ENCODE measurements at places on chromosomes 11 and 22. TPM values are rescaled to one million over a fixed set of nuclear protein-coding genes. Genes with fewer than 3 reads are reported as not detected.
A peak's percentile ranks its signal among the peaks of the same experiment; 100 is the strongest.

- no peak for DNase-seq
These were observed 41.7 kb downstream of the IRAG1 start for GRCh38 chr11:10651656-10652361.

The RBM7 gene
- 5.6 TPM for total RNA-seq

DNA sequence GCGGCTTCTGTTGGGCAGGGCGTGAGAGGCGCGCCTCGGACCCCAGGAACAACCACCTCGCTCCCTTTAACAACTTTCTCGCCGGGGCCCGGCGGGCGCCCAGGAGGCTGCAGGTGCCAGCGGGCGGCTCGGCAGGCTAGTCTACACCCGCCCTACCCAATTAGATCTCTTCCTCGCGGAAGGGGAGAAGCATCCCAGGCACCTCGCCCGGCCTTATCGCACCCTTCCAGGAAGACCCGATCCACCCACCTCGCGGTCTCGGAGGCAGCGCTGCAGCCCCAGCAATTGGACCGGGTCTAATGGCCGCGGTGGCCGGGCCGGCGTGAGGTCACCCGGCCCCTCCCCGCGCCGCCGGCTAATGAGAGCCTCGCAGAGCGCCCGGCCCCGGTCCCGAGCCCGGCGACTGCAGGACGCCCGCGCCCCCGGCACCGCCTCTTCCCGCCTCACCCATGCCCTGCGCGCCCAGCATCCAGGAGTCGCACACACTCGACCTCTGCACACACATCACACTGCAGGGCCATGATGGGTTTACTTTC lies at the start of gene PLAAT3:
PLAAT3 (minus strand) TSS at position 298 of the 536 bp plus-strand sequence. CDS start 419 bp downstream, outside the sequence.
- peak; percentile 62 for DNase-seq

The OR8G1 gene
- not detected for total RNA-seq

DNA sequence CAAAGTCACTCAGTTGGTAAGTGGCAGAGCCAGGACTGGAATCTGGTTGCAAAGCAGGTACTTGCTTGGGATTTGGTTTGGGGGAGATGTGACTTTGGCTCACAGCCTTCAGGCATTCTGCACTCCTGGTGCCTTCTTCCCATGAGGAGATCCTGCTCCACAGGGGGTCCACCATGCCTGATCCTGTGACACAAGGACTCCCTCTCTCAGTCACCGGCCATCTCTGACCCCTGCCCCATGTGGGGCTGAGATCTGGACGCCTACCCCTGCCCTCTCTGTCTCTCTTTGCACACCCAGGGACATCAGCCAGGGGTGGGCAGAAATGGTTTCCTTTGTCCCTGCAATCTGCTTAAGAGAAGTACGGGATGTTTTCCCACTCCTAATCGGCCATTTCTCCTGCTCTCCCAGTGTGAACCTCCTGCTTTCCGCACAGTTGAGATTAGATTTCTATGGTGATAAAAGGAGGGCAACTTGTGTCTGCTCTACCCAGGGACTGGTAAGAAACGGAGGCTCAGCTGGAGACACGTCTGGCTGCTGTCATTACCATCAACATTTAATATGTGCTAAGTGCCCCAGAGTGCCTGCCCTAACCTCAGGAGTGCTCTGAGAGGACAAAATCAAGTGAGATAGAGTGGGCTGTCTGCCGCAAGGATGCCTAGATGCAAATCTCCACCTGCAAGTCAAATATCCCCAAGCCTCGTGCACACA lies 11.1 kb upstream of the FXYD6 start:
- no peak for DNase-seq

DNA sequence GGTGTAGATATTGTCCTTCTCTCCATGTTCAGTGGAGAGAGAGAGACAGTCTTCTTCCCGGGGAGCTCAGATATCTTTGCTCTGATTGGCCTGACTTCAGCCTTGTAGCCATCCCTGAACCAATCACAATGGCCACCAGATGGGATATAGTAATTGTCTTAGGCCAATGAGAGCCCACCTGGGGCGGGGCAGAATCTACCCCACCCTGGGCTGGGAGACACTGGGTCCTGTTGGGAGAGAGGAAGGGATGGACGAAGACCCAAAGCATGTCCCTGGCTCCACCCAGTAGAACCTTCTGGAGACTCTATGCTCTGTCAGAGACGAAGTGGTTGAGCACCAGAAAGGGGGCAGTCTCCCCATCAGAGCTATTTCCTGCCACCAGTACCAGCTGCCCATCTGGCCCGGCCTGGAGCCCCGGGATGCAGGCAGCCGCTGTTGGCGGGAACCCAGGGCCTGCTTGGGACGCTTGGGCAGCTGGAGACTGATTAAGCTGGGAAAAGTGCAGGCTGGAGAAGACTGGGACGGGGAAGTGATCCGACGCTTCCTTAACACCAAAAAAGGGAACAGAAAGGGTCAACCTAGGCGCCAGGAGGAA lies 31.6 kb upstream of the CBX7 start:
- peak; percentile 44 for DNase-seq

- DNase-seq, result peak; percentile 38
These were observed 102.5 kb downstream of the TIMP3 start for GRCh38 chr22:32904044-32904443.

The LMO2 gene
- 21.8 TPM for total RNA-seq

The NPAS4 gene
- not detected for total RNA-seq

The POU2AF1 gene
- total RNA-seq, result not detected

DNA sequence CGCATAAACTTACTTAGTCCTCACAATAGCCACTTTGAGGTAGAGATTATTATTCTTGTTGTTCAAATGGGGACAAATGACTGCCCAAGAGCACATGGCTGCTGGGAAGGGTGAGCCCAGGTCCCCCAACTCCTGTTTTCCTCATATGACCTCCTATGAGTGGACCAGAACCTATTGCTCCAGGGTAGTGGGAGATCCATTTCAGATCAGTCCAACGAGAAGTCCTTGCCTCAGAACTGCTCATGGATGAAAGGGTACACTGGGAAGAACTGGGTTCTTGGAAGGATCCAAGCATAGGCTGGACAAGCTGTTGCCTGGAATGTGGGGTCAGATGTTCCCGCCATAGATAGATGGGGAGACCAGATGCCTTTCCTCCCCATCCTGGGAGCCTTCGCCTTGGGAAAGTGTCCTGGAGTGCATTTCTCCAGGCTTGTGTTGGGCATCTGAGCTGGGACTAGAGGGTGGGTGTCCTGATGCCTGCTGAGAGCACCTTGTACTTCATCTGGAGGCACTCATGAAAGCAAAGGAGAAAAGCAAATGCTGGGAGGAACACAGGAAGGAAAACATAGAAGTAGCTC lies 146.3 kb upstream of the B3GAT1 start:
- no peak for DNase-seq

The RBFOX2 gene
- total RNA-seq, result 85.8 TPM

DNA sequence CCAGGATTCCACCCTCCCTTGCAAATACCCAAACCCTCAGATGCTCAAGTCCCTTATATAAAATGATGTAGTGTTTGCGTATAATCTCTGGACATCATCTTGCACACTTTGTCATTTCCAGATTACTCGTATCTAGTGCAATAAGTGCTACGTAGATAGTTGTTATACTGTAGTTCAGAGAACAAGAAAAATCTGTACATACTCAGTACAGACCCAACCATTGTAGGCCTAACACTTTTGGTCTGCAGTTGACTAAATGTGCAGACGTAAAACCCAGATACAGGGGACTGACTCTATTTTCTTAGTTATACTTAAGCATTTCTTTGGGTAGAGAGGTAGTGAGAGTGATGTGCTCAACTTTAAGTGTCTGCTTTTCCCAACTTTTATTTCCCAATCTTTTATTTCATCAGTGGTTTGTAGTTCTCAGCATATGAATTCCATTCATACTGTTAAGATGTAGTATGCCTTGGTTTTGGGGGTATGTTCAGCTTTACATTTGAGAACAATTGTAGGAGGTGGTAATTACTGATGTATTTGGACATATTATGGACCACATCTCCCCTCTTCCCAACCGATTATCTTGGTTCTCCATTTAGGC lies 43.9 kb downstream of the DDX6 start:
- peak; percentile 15 for DNase-seq

The EHF gene
- total RNA-seq, result 0.18 TPM

The OR5L2 gene
- total RNA-seq, result not detected

DNA sequence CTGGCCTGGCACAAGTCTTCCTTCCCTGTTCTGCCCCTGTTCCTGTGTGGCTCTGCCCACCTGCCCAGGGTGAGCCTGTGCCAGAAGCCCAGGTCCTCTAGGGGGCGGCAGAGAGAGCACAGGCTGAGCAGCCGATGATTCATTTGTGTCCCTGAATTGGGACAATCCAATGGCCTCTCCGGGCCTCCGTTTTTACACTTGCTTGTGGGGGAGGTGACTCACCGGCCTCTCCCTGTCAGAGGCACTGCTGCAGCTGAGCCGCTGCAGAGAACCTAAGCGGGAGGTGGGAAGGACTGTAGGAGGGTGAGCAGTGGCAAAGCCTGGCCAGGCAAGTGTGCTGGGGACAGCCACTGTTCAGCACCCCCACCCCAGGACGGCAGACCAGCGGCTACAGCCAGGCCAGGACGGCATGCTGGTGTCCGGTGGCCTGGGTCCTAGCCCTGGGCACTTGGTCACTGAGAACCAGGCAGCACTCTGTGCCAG lies 65.2 kb upstream of the LMO1 start:
- DNase-seq, result peak; percentile 50

The APOL6 gene
- 29.4 TPM for total RNA-seq

- no peak for DNase-seq
These were observed 35.2 kb downstream of the TRMU start for GRCh38 chr22:46370584-46371291.

DNA sequence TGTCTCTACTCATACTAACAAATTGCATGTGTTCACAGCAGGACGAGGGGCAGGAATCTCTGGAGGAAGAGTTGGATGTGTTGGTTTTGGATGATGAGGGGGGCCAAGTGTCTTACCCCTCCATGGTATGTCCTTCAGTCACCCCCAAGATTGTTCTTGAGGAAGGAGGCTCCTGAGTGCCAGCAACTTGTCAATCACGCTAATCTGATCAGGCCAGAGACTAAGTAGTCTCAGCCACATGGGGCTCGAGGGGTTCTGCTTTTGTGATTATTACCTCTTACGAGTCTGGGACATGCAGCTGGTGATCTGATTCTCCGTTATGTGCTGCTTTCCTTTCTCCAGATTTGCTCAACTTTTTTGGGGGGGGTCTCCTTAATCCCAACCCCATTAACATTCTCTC lies 54.3 kb downstream of the CTNND1 start:
- DNase-seq, result no peak

- no peak for DNase-seq
These were observed 60.6 kb downstream of the SEZ6L start for GRCh38 chr22:26229910-26230309.

DNA sequence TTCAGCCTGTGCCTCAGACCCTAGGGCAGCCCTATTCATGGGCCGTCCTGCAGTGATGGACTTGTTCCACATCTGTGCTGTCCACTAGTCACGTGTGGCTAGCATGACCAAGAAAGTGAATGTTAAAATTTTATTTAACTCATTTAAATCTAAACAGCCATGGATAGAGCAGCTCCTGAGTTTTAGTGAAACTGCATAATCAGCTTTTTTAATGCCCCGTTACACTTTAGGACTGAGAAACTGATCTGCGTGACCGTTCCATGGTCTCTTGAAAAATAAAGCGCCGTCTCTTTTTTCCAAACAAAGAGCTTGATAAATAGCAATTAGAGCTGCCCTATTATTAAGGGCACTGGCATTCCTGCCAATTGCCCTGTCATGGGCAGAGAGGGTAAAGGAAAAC lies 76.5 kb upstream of the SNX19 start:
- DNase-seq, result no peak

- DNase-seq, result peak; percentile 65
These were observed 5.7 kb downstream of the TMEM184B start for GRCh38 chr22:38267086-38267485.

DNA sequence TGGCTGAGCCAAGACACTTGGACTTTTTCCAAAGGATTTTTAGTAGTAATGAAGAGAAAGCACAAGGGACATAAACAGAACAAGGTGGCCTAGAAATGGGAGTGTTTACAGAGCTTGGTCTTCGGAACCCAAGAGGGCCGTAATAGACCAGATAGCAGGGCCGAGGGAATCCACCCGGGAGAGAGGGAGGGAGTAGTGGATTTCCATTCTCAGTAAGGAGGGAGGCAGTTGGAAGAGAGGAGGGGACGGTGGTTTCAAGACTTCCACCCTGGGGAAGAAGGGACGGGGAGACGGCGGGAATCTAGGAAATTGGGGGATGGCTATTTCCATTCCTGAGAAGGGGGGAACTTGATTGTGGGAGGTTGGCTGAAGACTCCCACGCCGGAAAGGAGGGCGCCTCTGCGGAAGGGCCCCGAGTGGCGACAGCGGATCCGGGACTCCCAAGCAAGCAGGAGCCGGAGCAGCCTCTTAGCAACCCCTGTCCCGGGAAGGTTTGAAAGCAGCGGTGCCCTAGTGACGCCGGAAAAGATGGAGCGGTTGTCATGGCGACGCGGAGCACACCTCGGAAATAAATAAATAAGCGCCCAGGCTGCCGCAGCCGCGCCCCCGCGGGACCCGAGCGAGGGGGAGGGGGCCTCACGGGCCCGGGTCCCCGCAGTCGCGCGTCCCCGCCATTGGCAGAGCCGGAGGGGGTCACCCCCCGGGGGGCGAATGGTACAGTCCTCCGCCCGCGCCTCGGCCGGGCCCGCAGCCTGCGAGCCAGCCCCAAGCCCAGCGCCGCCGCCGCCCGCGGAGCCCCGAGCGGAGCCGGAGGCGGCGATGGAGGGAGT lies 31.6 kb downstream of the EIF3F start:
- peak; percentile 67 for DNase-seq

DNA sequence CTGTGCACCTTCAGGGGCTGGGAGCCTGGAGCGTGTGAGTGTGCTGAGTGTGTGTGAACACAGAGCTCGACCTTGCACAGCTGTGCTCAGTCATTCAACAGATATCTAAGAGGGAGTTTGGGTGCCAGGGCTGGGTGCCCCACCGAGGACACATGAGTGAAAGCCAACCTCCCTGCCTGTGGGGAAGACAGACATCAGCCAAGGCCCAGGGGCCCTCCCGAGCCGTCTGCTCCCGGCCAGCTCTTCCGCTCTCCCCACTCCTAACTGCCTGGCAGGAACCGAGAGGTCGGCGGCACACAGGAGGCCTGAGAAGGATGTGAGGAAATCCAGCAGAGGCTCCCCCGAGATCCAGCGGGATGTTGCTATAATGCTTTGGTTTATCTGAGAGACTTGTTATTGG lies 32.0 kb downstream of the CERK start:
- DNase-seq, result no peak

GRCh38 chr11:94630221-94630620 lies 63.1 kb downstream of the PIWIL4 start:
- no peak for DNase-seq

DNA sequence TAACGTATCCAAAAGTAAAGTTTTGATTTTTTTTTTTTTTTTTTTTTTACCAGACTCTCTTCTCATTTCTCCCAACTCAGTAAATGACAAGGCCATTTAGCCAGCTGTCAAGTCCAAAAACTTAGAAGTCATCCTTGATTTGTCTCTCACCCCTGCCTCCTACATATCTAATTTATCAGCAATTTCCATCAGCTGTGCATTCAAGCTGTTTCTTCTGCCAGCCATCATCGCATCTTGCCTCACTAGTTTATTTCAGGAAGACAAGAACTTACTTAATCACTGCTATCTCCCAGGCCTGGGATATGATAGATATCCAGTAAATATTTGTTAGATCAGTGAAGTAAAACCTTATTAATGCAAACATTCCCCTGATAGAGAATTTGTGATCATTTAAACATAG lies 47.6 kb downstream of the SCGB1A1 start:
- no peak for DNase-seq

The GPR83 gene
- total RNA-seq, result not detected

GRCh38 chr22:29313126-29313575 lies 2.3 kb downstream of the RASL10A start:
- DNase-seq, result peak; percentile 39

All from fibroblast of the aortic adventitia (primary cell).